ENCODE measurements at places on chromosomes 16 and 17. TPM values are rescaled to one million over a fixed set of nuclear protein-coding genes. Genes with fewer than 3 reads are reported as not detected.

- peak; percentile 71 for DNase-seq
Observed at GRCh38 chr17:41648411-41649195, 24.2 kb upstream of the KRT17 start.

GRCh38 chr16:8182761-8183160 lies 407.6 kb downstream of the TMEM114 start:
- DNase-seq = no peak

DNA sequence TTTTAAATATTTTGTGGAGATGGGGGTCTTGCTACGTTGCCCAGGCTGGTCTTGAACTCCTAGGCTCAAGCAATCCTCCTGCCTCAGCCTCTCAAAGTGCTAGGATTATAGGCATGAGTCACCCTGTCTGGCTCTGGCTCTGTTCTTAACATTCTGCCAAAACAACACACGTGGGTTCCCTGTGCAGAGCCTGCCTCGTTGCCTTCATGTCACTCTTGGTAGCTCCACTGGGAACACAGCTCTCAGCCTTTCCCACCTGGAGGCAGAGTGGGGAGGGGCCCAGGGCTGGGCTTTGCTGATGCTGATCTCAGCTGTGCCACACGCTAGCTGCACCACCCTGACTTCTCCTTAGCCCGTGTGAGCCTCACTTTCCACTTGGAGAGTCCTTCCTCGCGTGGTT lies 19.3 kb downstream of the CRISPLD2 start:
- DNase-seq = peak; percentile 58

DNA sequence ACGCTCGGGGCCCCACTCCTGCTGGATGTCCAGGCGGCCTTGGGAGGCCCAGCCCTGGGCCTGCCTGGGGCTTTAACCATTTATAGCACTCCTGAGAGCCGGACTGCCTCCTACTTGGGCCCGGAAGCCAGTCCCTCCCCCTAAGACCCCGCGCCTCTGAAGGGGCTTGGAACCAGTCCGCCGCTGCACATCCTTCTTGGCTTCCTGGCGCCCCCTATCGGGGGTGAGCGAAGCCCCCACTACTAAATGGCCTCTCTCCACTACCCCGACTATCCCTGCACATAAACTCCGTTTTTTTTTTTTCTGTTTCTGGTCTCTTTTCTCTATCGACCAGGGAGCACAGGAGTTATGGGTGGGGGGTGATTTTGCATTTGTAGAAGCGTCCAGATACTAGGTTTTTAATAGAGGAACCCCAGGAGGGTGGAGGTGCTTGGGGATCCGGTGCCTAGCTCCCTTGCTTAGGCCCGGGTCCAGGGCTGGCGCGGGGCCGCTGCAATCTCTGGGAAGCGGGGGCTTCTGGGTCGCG lies 633 bp upstream of the NOL3 start:
- no peak for DNase-seq

- peak; percentile 8 for DNase-seq
Observed at GRCh38 chr16:12206098-12206748, 229.7 kb downstream of the SNX29 start.

GRCh38 chr16:83136419-83136818 lies 509.6 kb downstream of the CDH13 start:
- DNase-seq = no peak

- DNase-seq = peak; percentile 16
Observed at GRCh38 chr16:27482397-27483087, 67.2 kb downstream of the GTF3C1 start.

- DNase-seq = no peak
Observed at GRCh38 chr16:30054959-30055553, 10.5 kb upstream of the ALDOA start.

DNA sequence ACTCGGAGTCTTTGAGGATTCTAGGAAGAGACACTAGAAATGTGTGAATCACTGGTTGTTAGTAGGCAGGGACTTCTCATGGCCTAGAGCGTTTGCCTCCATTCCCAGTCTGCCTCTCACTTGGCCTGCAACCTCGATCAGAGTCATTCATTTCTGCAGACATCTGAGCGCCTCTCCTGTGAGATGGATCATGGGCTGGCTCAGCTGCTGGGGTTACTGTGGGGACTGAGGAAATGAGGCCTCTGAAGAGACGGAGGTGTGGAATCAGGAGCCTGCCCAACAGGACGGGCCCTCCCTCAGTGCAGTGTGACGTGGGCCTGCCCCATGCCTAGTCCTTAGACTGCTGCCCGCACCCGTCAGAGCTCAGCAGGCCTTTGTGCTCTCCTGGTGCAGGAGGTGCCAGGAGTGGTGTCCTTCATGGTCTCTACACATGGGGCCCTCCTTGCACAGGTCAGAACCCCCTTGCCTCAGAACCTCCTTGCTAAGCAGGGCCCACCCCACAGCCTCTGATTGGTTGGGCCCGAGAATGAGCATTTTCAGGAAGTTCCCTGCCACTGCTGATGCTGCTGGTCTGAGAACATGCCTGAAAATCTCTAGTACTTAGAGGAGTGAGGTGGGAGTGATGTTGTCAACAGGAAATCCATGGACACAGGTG lies 99.4 kb downstream of the NPIPB11 start:
- no peak for DNase-seq

- DNase-seq = no peak
Observed at GRCh38 chr17:68152161-68152571, 95.7 kb upstream of the AMZ2 start.

DNA sequence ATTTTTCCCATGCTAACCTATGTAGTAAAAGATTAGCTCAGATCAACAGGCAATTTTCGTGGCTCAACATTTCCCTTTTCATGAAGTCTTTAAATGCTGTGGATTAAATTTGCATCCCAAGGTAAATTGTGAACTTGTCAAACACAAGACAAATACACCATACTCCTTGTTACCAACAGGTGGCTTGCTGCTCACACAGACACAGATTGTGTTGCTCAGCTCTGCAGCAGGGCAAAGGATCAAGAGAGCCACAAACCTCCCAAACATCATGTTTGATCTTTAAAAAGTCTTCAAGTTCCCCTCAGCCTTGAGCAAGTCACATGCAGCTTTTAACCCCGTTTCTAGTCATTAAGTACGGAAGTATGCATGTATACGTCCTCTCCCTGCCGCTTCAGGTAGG lies 119.6 kb upstream of the CNTNAP4 start:
- no peak for DNase-seq

DNA sequence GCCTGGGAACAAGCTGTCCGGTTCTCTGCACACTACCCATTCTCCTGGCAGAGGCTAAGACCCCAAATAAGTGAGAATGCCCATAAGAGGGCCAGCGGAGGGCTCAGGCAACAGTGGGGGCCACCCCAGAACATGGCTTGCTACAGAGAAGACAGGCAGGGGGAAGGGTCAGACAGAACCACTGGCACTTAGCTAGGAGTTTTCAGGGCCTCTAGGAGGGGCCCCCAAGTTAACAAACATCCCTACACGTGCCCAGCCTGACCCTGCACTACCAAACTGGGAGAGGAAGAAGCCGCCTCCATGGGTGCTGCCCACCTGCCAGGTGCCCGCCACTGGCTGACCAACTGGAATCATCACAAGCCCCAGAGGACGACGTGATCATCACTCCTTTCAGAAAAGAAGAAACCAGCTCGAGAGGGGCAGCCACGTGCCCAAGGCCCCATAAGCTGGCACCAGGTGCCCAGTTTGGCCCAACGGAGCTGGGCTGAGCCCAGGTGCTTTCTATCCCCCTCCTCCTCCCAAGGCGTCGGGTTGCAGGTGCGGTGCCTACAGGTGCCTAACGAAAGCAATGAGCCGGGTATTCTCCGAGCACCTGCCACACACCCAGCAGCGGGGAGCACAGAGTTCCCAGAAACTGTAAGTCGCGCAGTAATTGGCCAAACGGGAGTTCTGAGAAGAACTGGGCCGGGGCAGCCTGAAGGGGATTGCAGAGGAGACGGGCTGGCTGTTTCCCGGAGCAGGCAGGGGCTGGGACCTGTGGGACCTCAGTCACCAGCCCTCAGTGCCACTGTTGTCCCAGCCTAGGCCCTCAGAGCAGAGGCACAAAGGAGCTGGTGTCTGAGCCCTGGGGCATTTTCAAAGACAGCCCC lies 13.2 kb downstream of the RPH3AL start:
- DNase-seq = no peak

DNA sequence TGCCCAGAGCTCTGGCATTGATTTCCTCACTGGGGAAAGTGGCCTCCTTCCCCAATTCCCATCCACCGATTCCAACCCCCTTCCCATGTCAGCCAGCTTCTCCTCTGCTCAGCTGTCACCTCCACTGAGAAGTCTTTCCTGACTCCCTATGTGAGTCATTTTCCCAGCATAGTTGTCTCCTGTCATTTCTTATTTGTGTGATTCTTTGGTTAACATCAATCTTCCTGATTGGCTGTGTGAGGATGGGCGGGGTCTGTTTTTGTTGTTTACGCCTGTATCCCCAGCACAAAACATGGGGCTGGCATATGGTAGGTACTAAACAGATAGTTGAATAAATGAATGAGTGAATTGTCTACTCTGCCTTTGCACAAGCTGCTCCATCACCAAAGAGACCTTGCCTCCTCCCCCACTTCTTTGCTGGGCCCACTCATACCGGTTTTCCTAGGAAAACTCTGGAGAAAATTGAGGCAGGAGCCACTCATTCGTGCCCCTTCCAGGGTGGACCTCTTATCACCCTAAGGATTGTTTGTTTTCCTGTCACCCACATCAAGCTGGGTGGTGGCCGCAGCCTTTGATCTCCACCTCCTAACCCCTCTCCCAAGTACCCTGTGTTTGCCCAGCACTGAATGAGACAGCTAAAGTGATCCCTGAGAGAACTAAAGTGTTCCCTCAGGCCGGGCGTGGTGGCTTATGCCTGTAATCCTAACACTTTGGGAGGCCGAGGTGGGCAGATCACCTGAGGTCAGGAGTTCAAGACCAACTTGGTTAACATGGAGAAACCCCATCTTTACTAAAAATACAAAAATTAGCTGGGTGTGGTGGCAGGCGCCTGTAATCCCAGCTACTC lies 1.2 kb upstream of the GRB7 start:
- peak; percentile 58 for DNase-seq

DNA sequence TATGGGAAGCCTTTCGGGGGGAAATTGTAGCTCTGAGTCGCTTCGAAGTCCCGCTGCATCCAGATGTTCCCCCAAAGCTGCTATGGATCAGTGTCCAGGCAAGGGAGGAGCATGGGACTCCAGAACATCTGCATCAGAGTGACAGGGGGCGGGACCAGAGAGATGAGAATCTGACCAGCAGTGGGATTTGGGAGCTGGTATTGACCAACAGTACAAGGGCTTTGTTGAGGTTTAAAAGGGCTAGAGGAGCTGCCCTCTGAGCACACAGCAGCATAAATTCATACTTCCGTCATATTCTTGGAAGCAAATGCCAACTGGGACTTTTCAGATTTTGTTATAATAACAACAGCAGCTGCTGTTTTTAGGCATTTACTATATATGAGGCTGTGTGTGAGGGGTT lies 10.6 kb downstream of the RBFOX1 start:
- peak; percentile 64 for DNase-seq

GRCh38 chr17:64385187-64386083 lies 5.2 kb downstream of the PECAM1 start:
- DNase-seq = peak; percentile 95

- DNase-seq = no peak
Observed at GRCh38 chr16:86045591-86045971, 146.6 kb downstream of the IRF8 start.

DNA sequence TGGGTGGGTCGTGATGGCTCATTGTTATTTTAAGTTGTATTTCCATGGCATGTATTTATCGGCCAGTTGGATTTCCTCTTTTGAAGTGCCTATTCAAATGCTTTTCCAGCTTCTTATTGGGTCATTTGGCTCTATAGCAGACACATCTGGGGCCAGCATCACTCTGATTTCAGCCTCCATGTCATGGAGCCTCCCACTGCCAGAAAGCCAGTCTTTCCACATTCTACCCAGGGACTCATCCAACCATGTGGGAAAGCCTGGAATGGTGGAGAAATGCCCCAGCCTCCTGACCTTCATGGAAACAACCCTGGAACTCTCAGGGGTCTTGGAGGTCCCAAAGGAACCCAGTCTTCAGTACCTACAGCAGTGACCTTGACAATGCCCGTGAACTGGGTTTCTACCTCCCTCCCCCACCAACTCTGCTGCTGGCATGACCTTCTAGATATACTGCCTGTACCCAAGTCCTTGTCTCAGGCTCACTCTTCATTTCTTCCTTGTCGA lies 33.8 kb upstream of the ADGRG1 start:
- DNase-seq = no peak

DNA sequence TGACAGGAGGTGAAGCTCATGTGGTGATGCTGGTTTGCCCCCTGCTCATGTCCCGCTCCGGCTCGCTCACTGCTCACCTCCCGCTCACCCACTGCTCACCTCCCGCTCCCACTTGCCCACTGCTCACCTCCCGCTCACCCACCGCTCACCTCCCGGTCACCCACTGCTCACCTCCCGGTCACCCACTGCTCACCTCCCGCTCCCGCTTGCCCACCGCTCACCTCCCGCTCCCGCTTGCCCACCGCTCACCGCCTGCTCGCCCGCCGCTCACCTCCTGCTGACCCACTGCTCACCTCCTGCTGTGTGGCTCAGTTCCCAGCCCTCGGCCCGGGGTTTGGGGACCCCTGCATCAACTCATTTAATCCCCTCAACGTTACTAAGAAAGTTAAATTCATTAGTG lies 39.1 kb upstream of the SHISA9 start:
- no peak for DNase-seq

GRCh38 chr17:49548506-49549310 lies 27.0 kb upstream of the NXPH3 start:
- DNase-seq = peak; percentile 19

DNA sequence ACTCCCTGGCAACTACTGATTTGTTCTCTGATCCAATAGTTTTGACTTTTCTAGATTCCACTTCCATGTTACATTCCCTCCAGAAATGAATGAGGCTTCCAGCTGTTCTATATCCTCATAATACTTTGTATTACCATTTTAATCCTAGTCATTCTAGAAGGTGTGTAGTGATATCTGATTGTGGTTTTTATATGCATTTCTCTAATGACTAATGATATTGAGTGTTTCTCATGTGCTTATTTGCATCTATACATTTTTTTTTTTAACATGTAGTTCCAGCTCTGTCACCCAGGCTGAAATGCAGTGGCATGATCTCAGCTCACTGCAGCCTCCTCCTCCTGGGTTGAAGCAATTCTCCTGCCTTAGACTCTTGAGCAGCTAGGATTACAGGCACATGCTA lies 7.3 kb downstream of the ADGRG5 start:
- DNase-seq = no peak

MPP3 gene
- 4.1 TPM for total RNA-seq

C17orf78 gene
- not detected for total RNA-seq

PTGES3L gene
- total RNA-seq = 2.4 TPM

CORO6 gene
- 22.1 TPM for total RNA-seq

PLCG2 gene
- total RNA-seq = 0.06 TPM

SLC16A6 gene
- 0.17 TPM for total RNA-seq

ZNF423 gene
- not detected for total RNA-seq

C16orf96 gene
- total RNA-seq = not detected

KRTAP4-3 gene
- not detected for total RNA-seq

FOXN1 gene
- not detected for total RNA-seq

ZSCAN10 gene
- total RNA-seq = not detected

ABCA6 gene
- total RNA-seq = 0.17 TPM

KRT12 gene
- total RNA-seq = not detected

FBXW10B gene
- total RNA-seq = 0.83 TPM

All from LHCN-M2 (cell line).